Activated CD4-positive, alpha-beta T cell treated with anti-CD3 and anti-CD28 coated beads for 36 hours (primary cell): ENCODE measurements at places on chromosomes 12 and 14. TPM values are rescaled to one million over a fixed set of nuclear protein-coding genes. Genes with fewer than 3 reads are reported as not detected.

Gene DHH
- not detected for total RNA-seq

- H3K4me3 ChIP-seq: no peak overlapping the region
- peaks cover 13% of the 10 kb centered on the region for H3K4me1 ChIP-seq
- no peaks in the 10 kb centered on the region for H3K27me3 ChIP-seq
- DNase-seq: no peak
Measured at GRCh38 chr12:4610481-4610880, 38.4 kb downstream of the AKAP3 start.

- no peaks in the 10 kb centered on the region for H3K36me3 ChIP-seq
- H3K4me3 ChIP-seq: no peak overlapping the region
- DNase-seq: no peak
Measured at GRCh38 chr14:104096751-104097700, 11.5 kb downstream of the ASPG start.

GRCh38 chr12:6426882-6427671 lies 17.7 kb upstream of the CD27 start:
- no peaks in the 10 kb centered on the region for H3K27me3 ChIP-seq
- H3K27ac ChIP-seq: peak overlapping the region; percentile 92
- H3K4me1 ChIP-seq: peaks cover 72% of the 10 kb centered on the region
- no peaks in the 10 kb centered on the region for H3K36me3 ChIP-seq
- peak; percentile 98 for DNase-seq

DNA sequence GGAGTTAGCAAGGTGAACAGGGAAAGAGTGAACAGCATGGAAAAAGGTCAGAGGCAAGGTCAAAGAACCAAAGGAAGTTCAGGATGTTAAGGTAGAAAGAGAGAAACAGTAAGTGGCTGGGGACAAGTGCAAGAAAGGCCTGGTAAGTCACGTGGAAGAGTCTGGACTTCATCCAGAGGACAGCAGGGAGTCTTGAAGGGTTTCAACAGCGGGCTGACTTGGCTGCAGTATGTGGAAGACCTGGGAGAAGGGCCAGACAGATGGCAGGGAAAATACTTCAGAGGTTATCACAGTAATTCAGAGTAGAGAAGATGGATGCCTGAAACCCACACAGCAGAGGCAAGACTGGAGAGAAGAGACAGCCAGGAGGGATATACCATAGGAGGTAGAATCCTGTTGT lies 34.0 kb downstream of the CIT start:
- no peak overlapping the region for H3K4me3 ChIP-seq
- H3K27ac ChIP-seq: no peak overlapping the region
- H3K27me3 ChIP-seq: no peaks in the 10 kb centered on the region
- peaks cover 32% of the 10 kb centered on the region for H3K36me3 ChIP-seq

Gene SCYL2
- total RNA-seq: 29.3 TPM

DNA sequence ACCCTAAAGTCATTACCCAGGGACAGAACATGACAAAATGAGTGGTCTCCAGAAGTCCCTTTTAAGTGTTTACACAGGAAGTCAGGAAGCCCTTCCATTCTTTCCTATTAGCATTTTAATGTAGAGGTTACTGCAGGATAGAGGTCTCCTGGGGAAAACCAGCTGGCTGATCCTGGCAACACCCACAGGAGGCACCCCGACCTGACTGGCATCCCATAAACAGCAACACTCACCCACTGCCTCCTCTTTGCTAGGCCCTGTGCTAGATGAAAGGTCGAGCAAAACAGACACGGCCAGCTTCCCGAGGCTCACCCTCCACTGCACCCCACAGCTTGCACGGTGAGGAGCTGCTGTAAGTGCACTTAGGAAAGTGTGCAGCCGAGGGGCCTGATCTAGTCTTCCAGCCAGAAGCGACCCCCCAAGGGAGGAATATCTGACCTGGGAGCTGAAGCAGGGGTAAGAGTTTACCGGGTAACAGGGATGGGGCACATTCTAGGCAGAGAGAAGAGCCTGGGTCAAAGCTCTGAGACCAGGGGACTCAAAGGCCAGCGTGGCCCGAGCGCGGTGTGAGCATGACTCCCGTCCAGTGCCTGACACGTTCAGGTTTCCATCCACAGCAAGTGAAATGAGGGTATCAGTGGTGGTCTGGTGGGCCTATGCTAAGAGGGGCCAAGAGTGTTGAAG lies 9.0 kb downstream of the DAZAP2 start:
- H3K36me3 ChIP-seq: peaks cover 21% of the 10 kb centered on the region
- H3K4me3 ChIP-seq: no peak overlapping the region
- peak overlapping the region; percentile 51 for H3K27ac ChIP-seq

DNA sequence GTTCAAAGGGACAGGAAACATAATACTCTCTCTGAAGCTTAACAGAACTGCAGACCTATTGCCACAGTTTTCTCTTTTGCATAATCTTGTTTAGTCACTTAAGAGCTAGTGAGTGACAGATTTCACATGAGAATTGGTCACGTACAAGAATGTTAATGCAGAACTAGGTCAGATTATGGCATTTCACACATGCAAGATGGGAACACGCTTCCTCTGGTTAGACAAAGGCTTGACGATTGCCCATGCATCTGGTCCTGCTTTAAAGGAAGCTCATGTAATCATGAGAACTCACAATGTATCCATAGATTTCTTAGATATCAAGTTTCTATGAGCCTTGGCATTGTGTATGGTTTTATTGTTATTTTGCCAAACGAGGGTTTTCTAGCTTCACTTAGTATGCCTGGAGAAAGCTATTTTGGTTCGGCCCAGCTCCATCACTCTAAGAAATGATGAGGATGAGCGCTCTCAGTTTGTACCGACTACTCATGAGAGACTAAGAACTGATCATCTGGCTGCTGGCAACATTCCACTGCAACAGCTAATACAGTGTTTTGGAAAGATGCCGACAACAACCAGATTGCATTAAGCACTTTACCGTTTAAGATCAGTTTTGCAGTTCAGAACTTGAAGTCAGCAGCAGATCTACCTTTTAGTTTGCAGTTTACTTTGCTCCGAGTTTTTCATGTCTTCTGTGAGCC lies 380.0 kb downstream of the DIO2 start:
- no peak for DNase-seq
- no peak overlapping the region for H3K4me3 ChIP-seq
- no peaks in the 10 kb centered on the region for H3K27me3 ChIP-seq
- H3K27ac ChIP-seq: no peak overlapping the region
- H3K4me1 ChIP-seq: no peaks in the 10 kb centered on the region

Gene GALNT8
- total RNA-seq: 0.73 TPM

Gene PAH
- not detected for total RNA-seq

Gene SMCO2
- total RNA-seq: not detected

Gene FAM181A
- total RNA-seq: not detected

DNA sequence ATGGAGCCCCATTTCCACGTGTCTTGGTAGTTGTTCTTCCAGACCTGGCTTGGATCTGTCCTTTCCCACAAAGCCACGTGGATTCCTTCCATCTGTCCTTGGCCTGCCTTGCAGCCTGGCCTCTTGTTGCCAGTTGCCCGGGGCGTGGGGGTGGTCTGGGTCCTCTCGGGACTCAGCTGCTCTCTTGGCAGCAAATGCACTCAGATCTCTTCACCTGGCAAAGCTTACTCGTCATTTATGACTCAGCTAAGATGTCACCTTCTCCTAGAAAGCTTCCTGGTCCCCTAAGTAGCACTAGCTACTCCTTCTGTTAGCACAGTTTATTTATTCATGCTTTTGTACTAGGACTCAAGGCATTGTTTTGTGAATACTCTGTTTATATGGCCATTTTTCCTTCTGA lies 13.6 kb downstream of the PLEKHG3 start:
- H3K36me3 ChIP-seq: no peaks in the 10 kb centered on the region
- no peak for DNase-seq
- H3K27ac ChIP-seq: no peak overlapping the region
- no peak overlapping the region for H3K4me3 ChIP-seq
- no peaks in the 10 kb centered on the region for H3K27me3 ChIP-seq

Gene PNMA1
- total RNA-seq: 28.8 TPM

- no peaks in the 10 kb centered on the region for H3K27me3 ChIP-seq
- H3K4me3 ChIP-seq: no peak overlapping the region
- H3K4me1 ChIP-seq: peaks cover 46% of the 10 kb centered on the region
- H3K36me3 ChIP-seq: no peaks in the 10 kb centered on the region
- peak overlapping the region; percentile 68 for H3K27ac ChIP-seq
- DNase-seq: peak; percentile 20
Measured at GRCh38 chr14:23121361-23121771, 2.3 kb upstream of the CEBPE start.

Gene MYH6
- 0.14 TPM for total RNA-seq

DNA sequence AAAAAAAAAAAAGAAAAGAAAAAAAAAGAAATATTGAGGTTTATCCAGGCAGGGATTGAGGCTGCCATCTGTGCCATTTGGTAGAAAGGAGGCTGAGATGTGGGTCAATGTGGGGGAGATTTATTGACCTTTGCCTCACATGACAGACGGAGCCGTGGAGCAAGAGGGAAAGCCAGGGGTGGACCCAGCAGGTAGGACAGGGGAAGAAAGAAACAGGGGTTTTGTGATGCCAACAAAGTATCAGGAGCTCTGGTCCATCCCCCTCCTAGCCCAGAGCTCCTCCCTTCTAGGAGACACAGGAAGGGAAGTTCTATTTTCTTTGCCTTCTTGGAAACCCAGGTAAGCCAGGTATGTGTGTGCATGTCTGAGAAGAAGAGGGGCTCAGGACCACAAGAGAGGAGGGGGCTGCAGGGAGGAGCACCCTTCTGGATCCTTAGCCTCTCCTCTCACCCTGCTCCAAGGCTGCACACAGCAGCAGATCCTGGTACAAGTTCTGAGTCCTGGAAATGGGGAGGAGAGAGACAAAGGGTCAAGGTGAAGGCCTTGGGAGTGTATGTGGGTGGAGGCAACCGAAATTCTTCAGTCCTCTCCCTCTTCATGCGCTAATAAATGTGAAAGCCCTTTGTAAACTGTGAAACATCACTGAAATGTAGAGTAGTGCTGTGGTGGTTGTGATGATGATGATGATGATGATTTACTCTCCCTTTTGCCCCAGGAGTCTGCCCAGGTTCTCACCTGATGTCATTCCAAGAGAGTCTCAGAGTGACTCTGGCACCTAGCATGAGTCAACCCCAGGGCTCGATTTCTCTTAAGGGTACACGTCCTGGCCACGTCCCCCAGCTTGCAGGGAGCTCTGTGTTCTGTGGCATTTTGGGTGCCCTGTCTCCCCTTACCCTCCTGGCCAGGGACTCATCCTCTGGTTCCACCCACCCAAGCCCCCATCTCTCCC lies 26.3 kb downstream of the ZFP36L1 start:
- peaks cover 36% of the 10 kb centered on the region for H3K4me1 ChIP-seq
- no peaks in the 10 kb centered on the region for H3K36me3 ChIP-seq
- H3K4me3 ChIP-seq: no peak overlapping the region
- DNase-seq: peak; percentile 36
- H3K27me3 ChIP-seq: no peaks in the 10 kb centered on the region
- no peak overlapping the region for H3K27ac ChIP-seq

- H3K4me3 ChIP-seq: no peak overlapping the region
- no peak overlapping the region for H3K27ac ChIP-seq
- H3K27me3 ChIP-seq: no peaks in the 10 kb centered on the region
- H3K36me3 ChIP-seq: no peaks in the 10 kb centered on the region
- DNase-seq: no peak
Measured at GRCh38 chr14:31229638-31230572, 22.3 kb upstream of the HECTD1 start.

GRCh38 chr14:99972748-99973466 lies 92.3 kb upstream of the EVL start:
- peaks cover 3% of the 10 kb centered on the region for H3K36me3 ChIP-seq
- no peak for DNase-seq

Gene RNASE13
- not detected for total RNA-seq

DNA sequence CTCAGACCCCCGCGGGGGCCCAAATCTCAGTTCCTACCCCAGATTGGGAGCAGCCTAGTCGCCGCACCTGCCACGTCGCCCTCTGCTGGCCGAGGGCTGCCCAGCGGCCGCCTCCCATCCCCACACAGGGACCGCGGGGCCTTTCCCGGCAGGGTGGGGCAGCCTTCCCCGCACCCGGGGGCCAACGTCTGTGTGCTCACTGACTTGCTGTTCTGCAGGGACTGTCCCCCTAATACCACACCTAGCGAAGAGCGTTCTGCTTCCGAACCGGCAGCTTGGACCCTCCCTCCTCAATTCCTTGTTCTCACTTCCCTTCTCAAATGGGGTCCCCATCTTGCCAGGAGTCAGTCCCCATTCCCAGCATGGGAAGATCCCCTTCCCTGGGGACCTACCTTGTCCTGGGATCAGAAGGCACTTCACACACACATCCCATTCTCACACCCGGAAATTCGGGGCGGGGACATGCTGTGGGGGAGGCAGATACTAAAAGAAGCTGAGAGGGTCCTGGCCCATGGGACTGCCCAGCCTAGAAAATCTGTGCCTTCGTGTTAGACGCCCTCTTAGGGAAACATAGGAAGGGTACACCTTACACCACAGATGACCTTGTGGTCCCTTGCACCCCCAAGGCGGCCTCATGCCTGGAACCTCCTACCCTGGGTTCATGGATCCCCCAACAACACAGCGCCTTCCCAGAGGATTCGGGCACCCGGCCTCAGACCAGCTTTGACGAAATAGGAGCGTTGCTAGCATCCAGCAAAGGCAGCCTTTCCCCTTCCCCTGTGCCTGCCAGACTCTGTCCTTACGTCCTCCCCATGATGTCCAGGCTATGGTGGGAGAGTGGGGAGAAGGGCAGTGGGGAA lies 16.4 kb downstream of the ACVRL1 start:
- H3K4me1 ChIP-seq: peaks cover 11% of the 10 kb centered on the region
- peak overlapping the region; percentile 14 for H3K4me3 ChIP-seq
- H3K27ac ChIP-seq: no peak overlapping the region
- peak; percentile 79 for DNase-seq

GRCh38 chr12:62776575-62776974 lies 158.4 kb downstream of the PPM1H start:
- H3K4me3 ChIP-seq: no peak overlapping the region
- no peak for DNase-seq
- H3K36me3 ChIP-seq: no peaks in the 10 kb centered on the region
- H3K4me1 ChIP-seq: no peaks in the 10 kb centered on the region

DNA sequence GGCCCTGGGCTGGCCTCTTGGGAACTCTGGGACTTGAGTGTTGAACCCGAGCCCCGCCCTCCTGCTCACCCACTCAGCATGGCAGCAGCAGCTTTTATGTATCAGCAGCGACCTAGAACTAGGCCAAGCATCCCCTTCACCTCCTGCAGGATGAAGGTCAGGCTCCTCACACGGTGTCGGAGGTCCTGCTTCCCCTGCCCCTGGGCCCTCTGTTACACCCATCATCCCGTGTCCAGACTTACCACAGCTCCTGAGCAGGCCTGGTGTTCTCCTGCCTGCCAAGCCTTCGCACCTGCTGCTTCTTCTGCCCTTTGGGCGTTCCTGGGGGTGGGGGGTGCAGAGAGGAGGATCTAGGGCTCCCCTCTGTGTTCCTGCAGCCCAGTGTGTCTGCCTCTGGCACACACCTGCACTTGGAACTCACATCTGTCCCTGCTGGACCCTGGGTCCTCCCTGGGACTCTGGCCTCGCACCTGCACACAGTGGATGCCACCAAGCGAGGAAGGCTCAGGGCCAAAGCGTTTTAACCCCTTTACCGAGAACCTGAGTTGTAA lies 80.3 kb downstream of the PAPOLA start:
- no peak overlapping the region for H3K4me3 ChIP-seq
- H3K36me3 ChIP-seq: no peaks in the 10 kb centered on the region
- H3K27me3 ChIP-seq: peaks cover 12% of the 10 kb centered on the region

Gene TAS2R7
- not detected for total RNA-seq

GRCh38 chr14:100307766-100308426 lies 1.7 kb upstream of the SLC25A29 start:
- no peak overlapping the region for H3K27ac ChIP-seq
- H3K27me3 ChIP-seq: peaks cover 14% of the 10 kb centered on the region
- peaks cover 7% of the 10 kb centered on the region for H3K4me1 ChIP-seq
- peak overlapping the region; percentile 63 for H3K4me3 ChIP-seq
- DNase-seq: no peak
- no peaks in the 10 kb centered on the region for H3K36me3 ChIP-seq

Gene CEBPE
- total RNA-seq: 0.19 TPM

- no peak for DNase-seq
- H3K27me3 ChIP-seq: peaks cover 75% of the 10 kb centered on the region
- peaks cover 23% of the 10 kb centered on the region for H3K4me1 ChIP-seq
- no peak overlapping the region for H3K4me3 ChIP-seq
- H3K27ac ChIP-seq: no peak overlapping the region
Measured at GRCh38 chr14:36655571-36655962, 6.1 kb upstream of the PAX9 start.
